Liver (tissue), 10 donors: ENCODE measurements at places on chromosomes 13 and 19.

- DNase-seq, result no peak
Measured at GRCh38 chr19:41479757-41480191, 36.8 kb downstream of the ERICH4 start.

DNA sequence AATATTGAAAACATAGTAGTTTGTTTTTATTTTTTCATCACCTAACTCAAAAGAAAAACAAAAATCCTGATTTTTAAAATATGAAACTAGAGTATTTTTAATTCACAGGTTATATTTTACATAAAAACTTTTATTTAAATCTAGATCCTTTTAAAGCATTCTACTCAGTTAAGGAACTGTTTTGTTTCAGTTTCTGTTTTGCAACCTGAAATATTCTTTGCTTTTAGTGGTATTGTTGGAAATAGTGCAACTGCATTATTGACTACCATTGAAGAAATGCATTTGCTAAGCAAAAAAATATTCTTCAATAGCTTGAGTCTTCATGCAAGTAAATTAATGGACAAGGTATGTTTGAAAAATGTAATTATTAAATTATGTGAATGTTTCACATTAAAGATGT, 43.8 kb downstream of the COG6 start:
- no peak for DNase-seq

DNA sequence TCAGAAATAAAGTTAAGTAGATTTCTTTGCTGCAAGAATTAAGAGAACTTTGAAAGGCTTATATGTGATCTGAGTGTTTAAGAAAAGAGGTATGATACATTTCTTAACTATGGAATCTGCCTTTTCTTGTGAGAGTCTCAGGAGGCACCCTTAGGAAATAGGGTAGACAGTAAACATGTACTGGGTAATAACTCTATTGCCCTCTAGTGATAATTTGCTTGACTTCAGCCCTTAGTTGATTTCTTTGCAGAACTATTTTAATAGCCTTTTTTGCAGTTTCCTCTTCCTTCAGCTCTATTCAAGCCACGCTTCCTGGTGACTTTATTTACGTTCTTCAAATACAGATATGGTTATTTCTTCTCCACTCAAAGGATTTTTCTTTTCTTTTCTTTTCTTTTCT, 37.0 kb upstream of the CCNA1 start:
- no peak for DNase-seq

GRCh38 chr13:36822785-36823184, 3.8 kb downstream of the RFXAP start:
- DNase-seq, result no peak

DNA sequence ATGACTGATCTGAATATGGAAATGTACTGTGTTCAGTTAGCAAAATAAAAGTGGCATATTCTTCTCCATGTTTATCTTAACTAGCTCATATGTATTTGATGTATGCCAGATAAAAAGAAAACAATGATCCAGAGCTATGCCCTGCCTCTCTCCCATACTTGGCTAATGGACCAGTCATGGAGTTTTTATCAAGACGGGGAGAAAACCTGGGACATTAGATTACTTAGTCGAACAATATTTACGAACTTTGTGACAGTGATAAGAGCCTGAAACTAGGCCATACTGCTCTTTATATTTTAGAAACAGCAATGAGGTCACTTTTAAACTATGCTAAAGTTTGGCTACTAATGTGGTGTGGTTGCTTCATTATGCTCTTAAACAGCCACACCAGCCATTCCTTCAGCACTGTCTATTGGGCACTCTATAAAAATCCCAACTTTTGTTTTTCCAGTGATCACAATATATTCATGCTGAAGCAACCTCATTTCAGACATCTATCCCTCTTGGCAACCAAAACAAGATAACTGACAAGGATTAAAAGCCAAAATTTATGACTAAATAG, 265.0 kb downstream of the FGF14 start:
- DNase-seq, result no peak

- DNase-seq, result no peak
Measured at GRCh38 chr19:49014123-49014869, 2.6 kb downstream of the LHB start.

DNA sequence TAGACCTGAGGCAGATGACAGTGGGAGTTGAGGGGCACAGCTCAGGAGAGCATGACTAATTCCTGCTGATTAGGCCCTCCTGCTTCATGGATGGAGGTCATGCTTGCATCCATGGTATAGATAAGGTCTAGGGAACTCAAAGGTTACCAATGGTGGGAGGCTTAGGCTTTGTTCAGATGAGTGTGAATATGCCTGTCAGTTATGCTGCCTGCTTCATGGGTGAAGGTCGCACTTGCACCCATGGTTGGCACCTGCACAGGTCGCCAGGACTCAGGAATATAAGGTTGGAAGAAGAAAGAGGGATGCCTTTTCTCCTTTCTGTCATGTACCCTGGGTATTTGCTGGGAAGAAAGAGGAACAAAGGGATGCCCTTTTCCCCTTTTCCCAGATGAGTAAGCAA, 53.4 kb upstream of the GJB6 start:
- no peak for DNase-seq

DNA sequence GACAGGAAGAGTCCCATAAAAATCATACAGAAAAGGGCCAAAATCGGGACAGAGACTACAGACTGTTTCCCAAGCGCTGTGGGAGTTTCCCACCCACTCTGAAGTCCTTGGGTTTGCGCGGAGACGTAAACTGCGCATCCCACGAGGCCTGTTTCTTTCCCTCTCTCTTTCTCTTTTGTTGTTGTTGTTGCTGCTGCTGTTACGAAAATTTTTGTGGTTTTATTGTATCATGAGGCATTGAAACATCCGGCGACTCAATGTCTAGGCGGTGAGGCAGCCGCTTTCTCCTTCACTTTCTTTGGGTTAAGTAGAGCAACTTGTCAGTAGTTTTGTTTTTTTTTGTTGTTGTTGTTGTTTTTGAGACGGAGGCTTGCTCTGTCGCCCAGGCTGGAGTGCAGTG, 1.6 kb upstream of the PPP1R12C start:
- no peak for DNase-seq

GRCh38 chr13:34224877-34225276, 406.9 kb downstream of the RFC3 start:
- no peak for DNase-seq

DNA sequence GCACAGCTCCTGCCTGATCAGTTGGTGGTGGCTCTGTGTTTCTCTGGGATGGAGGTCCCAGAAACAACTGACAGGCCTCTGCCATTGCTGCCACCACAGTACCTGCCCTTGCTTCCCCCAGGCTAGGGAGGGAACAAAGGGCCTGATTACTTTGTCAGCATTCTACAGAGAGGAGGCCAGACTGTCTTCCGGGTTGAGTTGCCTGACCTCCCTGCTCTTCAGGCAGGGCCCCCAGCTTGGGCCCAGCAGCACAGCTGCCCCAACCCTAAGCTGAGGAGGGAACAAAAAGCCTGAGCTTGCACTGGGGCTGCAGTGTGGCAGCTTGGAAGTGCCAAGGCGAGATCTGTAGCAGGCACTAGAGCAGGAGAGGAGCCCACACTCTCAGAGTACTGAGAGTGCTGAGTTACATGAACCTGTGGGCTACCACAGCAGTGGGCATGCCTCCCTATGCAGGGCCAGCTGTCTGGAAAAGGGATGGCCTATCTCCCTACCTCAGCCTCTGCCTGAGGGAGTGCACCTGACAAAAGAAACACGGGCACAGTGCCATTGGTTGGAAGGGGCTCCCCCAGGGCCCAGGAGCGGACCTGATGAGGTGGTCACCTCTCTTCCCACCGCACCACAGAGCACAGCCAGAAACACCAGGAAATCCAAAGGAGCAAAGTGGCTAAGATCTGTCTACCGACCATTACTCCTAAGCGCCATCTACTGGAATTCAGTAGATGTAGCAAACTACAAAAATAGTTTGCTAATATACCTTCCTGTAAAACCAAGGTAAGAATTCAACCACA, 24.4 kb downstream of the SLC25A15 start:
- DNase-seq, result no peak

DNA sequence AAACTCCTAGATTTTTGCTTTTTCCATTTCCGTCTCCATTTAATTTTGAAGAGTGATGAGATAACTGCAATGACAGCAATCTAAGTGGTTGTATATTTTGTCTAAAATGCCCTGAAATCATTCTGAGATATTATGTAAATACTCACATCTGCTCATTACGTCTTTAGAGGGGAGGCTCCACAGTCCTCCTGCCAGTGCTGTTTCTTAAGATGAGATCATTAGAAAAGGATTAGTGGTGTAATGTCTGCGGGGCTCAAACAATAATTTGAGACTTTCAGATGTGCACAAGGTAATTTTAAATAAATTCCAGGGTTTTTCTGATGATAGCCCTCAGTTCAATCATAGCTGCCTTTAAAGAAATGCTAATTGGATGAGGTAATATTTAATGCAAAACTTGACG, 437.9 kb downstream of the FOXO1 start:
- DNase-seq, result no peak

- no peak for DNase-seq
Measured at GRCh38 chr13:98542568-98543377, 34.1 kb downstream of the STK24 start.

- DNase-seq, result no peak
Measured at GRCh38 chr13:23561261-23561660, 9.0 kb upstream of the TNFRSF19 start.

- no peak for DNase-seq
Measured at GRCh38 chr13:109212650-109213049, 573.7 kb downstream of the IRS2 start.

- DNase-seq, result no peak
Measured at GRCh38 chr13:53098455-53098854, 69.8 kb downstream of the OLFM4 start.

DNA sequence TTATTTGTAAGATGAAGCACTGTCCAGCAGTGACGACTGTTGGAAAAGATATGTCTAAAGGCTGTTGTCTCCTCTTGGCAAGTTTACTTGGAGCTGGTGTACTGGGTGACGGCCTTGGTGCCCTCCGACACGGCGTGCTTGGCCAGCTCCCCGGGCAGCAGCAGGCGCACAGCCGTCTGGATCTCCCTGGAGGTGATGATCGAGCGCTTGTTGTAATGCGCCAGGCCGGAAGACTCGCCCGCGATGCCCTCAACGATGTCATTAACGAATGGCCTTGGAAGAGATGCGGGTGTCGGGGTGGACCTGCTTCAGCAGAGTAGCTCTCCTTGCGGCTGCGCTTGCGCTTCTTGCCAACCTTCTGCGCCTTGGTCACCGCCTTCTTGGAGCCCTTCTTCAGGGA, 24.6 kb upstream of the ZDHHC20 start:
- DNase-seq, result no peak

- DNase-seq, result no peak
Measured at GRCh38 chr13:26677156-26677555, 83.4 kb downstream of the GPR12 start.

GRCh38 chr19:6730153-6730804, 7.1 kb downstream of the GPR108 start:
- DNase-seq, result peak; percentile 97

DNA sequence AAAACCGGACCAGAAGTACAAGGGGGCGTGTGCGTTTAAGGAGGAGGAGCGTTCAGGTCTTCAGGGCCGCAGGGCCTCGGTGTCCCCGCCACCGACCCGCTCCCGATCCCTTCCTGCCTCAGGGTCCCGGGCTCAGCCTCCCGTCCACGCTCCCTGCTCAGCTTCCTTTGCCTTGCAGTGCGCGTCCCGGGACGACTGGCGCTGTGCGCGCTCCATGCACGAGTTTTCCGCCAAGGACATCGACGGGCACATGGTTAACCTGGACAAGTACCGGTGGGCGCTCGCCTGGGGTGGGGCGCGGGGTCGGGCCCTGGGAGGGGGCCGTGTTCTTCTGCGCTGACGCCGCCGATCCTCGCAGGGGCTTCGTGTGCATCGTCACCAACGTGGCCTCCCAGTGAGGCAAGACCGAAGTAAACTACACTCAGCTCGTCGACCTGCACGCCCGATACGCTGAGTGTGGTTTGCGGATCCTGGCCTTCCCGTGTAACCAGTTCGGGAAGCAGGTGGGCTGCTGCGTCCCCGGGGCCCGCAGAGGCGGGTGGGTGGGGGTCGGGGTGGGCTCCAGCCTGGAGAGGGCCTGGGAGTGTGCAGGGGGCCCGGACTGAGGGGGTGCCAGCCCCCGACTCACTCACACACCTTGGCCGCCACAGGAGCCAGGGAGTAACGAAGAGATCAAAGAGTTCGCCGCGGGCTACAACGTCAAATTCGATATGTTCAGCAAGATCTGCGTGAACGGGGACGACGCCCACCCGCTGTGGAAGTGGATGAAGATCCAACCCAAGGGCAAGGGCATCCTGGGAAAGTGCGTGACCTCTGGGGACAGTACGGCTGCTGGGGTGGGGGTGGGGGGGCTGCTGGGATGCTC, 1.4 kb downstream of the GPX4 start:
- no peak for DNase-seq

DNA sequence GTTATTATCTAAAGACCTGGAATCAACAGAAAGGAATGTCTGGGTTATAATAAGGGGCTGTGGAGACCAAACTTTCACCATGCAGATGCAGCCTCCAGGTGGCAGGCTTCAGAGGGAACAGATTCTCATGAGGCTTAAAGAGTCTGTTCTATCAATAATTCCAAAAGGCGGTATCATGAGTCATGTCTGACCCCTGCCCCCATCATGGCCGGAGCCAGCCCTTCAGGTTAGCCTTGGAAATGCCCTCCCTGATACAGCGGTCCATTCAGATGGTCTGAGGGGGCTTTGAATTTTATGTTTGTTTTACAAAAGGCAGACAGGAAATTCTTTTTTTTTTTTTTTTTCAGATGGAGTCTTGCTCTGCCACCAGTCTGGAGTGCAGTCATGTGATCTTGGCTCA, 21.7 kb upstream of the LAMP1 start:
- DNase-seq, result no peak

GRCh38 chr19:2150794-2151338, 500 bp downstream of the AP3D1 start:
- DNase-seq, result peak; percentile 55

DNA sequence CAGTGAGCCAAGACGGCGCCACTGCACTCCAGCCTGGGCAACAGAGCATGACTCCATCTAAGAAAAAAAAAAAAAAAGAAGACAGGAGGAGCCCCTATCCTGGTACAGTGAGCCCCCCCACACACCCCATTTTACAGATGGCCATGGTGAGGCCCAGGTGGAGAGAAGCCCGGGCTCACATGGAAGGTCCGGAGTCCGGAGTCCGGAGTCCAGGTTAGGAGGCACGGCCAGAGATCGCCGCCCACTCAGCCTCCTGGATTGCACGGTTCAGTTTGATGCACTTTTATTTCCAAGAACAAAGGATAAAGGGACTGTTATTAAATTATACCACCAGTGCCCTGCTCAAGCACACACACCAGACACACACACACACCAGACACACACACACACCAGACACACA, 11.3 kb upstream of the BTBD2 start:
- DNase-seq, result no peak

GRCh38 chr13:26449063-26449848, 108.2 kb upstream of the WASF3 start:
- no peak for DNase-seq

- DNase-seq, result no peak
Measured at GRCh38 chr13:71546881-71547280, 320.1 kb downstream of the DACH1 start.

- peak; percentile 55 for DNase-seq
Measured at GRCh38 chr19:12800923-12801465, 606 bp downstream of the PRDX2 start.

- DNase-seq, result no peak
Measured at GRCh38 chr13:22432690-22433089, 748.1 kb upstream of the SGCG start.
